Activated T-cell treated with anti-CD3 and anti-CD28 coated beads for 24 hours (primary cell): ENCODE measurements at places on chromosomes 1 and 21.
A peak's percentile ranks its signal among the peaks of the same experiment; 100 is the strongest.

DNA sequence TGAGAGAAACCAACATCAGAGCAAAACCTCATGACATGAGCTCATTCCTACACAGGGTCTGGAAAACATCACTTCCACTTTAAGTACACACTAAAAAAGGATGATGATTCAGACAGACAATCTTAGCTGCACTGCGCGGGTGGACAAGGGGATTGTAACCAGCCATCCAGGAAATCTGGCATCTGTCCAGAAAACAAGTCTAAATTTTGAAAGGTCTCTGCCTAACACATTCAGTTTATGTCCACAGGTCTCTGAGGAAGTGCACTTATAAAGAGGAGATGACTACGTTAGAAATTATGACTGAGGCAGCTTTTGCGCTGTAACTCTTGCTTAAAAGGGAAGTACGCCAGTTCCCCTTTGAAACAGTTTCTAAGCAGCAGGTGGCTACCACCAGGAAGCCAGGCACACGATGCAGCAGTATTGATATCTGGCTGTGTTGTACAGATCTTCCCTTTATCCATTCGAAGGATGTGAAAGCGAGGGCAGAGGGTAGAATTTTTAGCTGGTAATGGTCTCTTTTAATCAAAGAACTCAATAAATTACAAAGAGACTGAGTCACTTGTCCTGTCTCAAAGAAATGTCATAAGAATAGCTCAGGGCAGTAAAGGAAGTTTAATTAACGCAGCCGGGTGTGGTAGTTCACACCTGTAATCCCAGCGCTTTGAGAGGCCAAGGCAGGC lies 128.0 kb downstream of the SETD4 start:
- peak; percentile 11 for DNase-seq

- no peak for DNase-seq
Measured at GRCh38 chr21:20311234-20311787, 686.9 kb upstream of the NCAM2 start.

- no peak for DNase-seq
Measured at GRCh38 chr1:111192658-111193519, 7.6 kb downstream of the DENND2D start.

DNA sequence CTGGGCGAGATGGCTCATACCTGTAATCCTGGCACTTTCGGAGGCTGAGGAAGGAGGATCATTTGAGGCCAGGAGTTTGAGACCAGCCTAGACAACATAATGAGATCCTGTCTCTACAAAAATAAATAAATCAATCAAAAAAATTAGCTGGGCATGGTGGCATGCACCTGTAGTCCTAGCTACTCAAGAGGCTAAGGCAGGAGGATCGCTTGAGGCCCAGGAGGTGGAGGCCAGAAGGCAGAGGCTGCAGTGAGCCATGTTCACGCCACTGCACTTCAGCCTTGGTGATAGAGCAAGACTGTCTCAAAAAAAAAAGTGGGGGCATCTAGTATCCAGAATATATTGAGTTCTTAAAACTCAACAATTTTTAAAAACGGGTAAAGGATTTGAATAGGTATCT lies 6.0 kb downstream of the TUT4 start:
- DNase-seq: no peak

GRCh38 chr21:25879203-25879602 lies 144.4 kb downstream of the GABPA start:
- DNase-seq: no peak

DNA sequence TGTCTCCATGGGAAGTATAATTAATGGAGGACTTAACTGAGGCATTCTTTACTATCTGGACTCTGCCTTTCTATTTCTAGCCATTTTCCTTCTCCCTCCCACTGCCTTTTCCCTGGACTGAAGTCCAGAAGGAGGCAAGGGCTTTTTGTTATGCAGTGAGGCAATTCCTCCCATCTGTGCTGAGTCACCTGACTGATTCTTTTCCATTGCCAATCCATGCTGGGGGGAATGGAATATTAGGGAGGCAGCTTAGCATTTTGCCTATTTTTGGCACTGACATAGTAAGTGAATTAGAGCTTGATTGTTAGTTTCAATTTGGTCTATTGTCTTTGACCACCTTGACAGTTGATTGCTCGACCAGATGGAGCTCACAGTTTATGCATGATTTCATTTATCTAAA lies 1000.6 kb upstream of the PRMT6 start:
- DNase-seq: no peak

DNA sequence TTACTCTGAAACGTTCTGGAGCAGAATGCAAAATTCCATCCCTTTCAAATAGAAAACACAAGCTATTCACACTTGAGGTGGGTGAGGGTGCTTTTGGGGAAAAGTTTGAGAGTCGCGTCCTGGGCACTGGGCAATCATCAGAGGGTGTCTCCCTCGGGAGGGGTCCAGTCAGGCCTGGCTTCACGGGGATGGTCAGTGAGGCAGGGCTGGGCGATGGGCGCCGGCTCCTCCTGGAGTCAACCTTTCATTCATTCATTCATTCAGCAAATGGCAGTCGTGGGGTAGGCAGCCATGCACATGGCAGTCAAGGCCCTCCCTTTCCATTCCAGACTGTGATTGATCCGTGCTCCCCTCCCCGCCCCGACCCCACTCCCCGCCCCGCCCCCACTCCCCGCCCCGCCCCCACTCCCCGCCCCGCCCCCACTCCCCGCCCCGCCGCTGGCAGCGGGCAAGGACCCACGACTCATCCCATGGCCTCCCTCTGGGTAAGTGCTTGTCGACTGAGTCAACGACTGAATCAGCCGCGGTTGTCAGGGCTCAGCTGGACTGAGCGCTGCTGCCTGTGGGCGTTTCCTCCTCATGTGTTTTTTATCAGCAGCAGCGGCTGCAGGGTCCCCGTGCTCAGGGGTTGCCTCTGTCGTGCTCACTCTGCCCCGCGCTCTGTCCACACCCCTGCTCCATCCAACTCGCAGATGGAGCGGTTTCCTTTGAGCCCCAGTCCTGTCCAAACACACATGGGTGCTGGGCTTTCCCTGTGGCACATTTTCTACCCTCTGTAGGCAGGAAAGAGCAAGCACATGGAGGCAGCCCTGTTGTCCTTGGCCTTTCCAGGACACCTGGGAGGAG lies 12.5 kb upstream of the SPSB1 start:
- DNase-seq: peak; percentile 68

DNA sequence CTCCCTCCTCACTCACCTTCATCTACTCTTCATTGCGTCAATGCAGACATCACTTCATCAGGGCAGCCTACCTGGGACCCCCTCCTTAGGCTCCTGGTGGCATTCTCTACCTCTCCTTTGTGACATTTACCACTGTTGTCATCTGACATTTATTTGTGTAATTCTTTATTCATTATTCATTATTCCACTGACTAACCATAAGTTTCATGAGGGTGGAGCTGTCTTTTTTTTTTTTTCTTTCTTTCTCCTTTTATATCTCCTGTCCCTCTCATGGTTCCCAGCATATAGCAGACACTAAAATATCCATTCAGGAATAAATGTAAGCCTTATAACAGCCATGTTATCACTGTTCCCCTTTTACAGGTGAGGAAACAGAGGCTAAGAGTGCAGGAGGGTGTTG lies 126.8 kb downstream of the KAZN start:
- DNase-seq: no peak

- no peak for DNase-seq
Measured at GRCh38 chr1:20189664-20190063, 3.3 kb upstream of the PLA2G2C start.

- no peak for DNase-seq
Measured at GRCh38 chr1:36522461-36523229, 39.9 kb upstream of the CSF3R start.

- no peak for DNase-seq
Measured at GRCh38 chr21:43751955-43752591, 24.0 kb downstream of the CSTB start.

DNA sequence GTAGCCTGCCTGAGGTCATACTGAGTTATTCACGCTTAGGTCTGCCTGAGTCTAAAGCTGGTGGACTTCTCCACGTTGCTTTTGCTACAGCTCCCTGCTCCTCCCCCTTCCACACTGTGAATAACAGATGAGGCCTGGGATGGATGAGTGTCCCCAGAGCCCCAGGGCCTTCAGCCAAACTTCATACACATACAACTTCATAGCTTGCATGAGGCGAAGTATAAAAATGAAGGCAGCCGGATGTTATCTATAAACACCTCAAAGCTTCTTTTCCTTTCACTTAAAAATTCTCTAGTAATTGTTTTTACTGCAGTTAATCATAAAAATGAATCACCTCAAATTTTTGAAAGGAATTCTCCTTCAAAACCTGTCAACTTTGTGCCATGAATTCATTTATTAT lies 70.2 kb downstream of the DAB1 start:
- no peak for DNase-seq

GRCh38 chr1:9826616-9827015 lies 2.9 kb upstream of the CLSTN1 start:
- DNase-seq: no peak

- DNase-seq: no peak
Measured at GRCh38 chr1:8420318-8420717, 102.4 kb downstream of the SLC45A1 start.

DNA sequence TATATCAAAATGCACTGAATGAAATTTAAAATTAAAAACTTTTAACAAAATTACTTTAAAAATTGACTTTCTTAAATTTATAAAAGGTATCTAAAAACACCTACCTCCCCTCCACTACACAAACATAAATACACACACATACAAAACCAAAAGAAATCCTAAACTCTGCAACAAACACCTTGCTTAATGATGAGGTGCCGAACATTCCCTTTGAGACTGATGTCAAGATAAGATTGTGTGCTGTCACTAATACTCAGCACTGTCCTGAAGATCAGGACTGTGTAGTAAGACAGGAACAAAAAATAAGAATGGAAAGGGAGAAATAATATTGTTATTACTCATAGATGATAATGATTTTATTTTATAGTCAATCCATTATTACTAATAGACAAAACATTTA lies 45.1 kb downstream of the CD53 start:
- no peak for DNase-seq

DNA sequence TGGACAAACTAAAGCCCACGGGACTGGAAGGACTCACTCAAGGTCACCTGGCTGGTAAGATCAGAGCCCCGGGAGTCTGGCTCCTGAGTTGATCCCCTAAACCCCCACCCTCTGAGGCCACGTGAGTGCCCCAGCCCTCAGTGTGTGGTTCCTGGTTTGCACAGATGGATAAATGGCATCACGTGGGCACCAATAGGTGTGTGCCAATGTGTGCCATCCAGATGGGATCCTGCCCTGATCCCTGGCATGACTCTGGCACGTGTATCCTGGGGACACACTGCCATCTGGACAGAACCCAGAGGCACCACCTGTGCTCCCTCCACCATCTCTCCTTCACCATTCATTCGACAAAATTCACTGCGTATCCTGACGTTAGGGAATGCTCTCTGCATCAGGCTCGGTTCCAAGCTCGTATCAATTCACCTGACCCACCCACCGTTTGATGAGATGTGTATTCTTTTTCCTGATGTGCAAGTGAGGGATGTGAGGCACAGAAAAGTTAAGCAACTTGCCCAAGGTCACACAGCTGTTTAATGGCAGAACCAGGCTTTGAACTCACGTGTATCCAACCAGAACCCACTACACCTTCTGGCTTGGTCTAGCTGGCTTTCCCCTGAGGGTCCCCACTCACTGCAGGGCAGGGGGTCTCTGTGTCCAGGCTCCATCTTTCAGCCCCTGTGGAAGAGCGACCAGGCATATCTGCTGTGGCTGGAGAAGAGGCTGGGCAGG lies 49.8 kb upstream of the PAX7 start:
- DNase-seq: no peak

- DNase-seq: no peak
Measured at GRCh38 chr1:6958407-6959030, 173.3 kb downstream of the CAMTA1 start.

DNA sequence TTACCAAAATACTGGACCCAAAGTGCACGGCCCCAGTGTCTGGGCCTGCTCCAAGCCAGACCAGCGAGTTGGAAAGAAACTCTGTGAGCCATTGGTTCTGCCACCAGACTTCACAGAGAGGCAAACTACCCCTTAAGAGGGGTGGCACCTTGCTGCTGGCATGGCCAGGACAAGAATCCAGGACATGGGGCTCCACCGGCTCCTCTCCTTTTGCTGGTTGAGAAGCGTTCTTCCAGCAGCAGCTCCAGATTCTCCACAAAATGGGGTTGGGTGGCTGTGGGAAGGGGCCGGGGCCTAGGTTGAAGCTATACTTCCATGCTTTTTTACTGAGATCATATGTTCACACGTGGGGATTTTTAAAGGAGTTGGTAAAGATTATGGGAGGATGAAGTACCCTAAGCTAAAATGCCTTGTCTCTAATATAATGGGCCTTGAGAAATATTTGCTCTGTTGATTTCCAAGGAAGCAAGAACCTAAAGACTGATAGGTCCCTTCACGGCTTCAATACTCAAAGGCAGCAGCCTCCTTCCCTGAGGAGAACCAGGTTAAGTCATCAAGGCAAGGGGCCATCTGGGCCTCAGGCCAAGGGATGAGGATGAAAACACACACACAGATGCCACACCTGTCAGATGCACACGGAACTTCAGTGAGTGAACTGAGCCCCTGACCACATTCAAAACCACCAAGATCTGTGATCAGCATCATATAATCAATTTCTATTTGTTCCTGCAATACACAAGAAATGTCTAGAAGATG lies 3.1 kb downstream of the C1orf198 start:
- DNase-seq: no peak

- DNase-seq: no peak
Measured at GRCh38 chr1:31655104-31655503, 10.4 kb upstream of the PEF1 start.

DNA sequence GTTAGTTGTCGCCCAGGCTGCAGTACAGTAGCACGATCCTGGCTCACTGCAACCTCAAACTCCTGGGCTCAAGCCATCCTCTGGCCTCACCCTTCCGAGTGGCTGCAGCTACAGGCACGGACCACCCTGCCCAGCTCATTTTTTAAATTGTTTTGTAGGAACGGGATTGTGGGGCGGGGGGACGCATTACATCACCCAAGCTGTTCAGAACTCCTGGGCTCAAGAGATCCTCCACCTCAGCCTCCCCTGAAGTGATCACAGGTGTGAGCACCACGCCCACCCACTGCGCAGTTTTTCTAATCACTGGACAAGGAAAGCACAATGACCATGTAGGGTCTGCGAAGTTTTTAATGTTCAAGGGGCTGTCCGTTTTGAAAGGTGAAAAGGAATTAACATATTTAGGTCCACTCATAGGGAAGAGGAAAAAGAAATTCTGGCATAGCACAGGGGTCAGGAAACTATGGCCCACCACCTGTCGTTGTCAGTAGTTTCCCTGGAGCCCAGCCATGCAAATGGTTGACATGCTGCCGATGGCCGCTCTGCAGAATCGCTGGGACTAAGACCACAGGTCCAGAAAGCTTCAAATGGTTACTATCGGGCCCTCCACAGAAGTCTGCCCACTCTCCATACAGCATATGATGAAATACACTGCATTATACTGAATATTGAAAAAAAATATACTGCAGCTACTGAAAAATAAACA lies 26.0 kb downstream of the SETD4 start:
- DNase-seq: no peak

- DNase-seq: no peak
Measured at GRCh38 chr1:205576805-205577761, 54.7 kb downstream of the ELK4 start.

- no peak for DNase-seq
Measured at GRCh38 chr21:17597680-17598079, 15.0 kb downstream of the BTG3 start.
